ENCODE measurements at places on chromosomes 1 and 21.
A peak's percentile ranks its signal among the peaks of the same experiment; 100 is the strongest.

DNA sequence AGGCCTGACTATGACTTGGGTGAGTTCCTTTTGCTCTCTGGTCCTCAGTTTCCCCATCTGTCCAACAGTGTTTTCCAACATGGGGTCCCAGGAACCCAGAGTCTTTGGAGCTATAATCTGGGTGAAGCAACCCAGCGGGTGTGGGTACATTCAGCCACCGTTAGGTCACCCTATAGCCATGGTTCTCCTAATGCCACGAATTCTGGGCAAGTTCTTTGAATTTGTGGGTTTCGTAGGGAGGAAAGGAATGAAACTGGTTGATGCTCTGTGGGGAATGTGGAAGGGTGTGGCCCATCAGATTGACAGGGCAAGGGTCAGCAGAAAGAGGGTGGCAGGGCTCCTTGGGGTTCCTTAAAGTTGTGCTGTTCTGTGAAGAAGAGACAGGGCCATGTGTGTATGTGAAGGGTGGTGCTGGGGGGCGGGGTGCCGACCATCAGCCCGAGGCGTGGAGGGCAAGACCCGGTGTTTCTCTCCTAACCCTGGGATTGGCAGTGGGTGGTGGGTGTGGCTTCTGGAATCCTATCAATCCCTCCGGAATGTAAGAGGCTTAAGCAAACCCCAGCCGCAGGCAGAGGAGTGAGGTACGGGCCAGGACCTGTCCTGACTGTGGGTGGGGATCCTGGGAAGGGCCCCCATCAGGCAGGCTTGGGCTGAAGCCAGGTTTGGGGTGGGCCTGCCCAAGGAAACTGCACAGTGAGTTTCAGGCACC, 35.5 kb upstream of the ZNF362 start:
- peak; percentile 48 for DNase-seq

- DNase-seq: no peak
Measured at GRCh38 chr1:175566247-175566646, 177.1 kb downstream of the TNR start.

DNA sequence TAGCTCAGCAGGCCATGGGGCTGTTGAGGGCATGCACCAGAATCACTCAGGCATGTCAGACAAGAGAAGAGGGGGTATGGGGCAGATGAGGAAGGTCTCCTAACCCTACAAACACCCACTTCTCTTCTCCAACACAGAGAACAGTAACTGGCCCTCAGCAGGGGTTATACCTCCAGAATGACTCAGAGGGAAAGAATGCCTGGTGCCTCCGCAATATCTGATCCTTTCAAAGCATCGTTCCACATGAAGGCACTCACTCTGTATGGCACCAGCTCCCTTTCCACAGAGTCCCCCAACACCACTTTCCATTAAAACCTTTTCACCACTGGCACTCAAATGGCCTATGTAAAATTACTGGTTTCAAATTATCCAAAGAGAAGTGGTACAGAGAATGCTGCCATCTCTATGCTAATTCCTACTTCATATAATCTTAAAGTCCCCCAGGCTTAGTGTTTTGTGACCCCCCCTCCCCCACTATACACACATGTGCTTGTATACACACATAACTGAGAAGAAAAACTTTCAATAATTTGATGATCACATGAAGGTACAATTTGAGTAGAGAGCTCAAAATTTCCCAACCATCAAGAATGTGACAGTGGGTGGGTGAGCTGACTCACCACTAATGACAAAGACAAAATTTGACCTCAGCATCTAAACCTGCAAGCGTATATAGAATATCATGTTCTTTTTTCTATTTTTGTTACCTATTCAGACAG, 91.5 kb downstream of the SIPA1L2 start:
- peak; percentile 88 for DNase-seq

GRCh38 chr1:17735793-17736192, 19.3 kb upstream of the ACTL8 start:
- no peak for DNase-seq

DNA sequence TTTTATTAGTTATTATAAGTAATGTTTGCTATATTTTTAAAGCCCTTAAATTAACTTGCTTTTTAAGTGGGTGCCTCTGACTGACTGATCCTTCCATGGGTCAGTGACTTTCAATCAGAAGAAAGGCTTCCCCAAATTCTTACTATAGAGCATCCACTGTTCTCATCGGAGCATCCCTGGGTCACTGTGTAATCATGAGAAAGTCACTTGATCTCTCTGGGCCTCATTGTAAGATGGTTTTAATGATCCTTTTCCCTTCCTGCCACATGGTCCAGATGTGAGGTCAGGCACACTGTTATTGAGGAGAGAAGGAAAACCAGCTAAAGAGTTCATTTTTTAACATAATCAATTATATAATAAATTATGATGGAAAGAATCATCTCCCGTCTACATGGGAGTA, 11.0 kb upstream of the NBL1 start:
- no peak for DNase-seq

- no peak for DNase-seq
Measured at GRCh38 chr1:20498116-20498515, 9.8 kb downstream of the MUL1 start.

GRCh38 chr1:3417082-3417739, 37.3 kb upstream of the ARHGEF16 start:
- DNase-seq: no peak

- DNase-seq: no peak
Measured at GRCh38 chr1:153698020-153698922, 19.8 kb downstream of the NPR1 start.

- peak; percentile 39 for DNase-seq
Measured at GRCh38 chr1:207944571-207944970, 33.6 kb upstream of the CD34 start.

GRCh38 chr1:188904201-188904600, 1573.5 kb downstream of the BRINP3 start:
- peak; percentile 1 for DNase-seq

DNA sequence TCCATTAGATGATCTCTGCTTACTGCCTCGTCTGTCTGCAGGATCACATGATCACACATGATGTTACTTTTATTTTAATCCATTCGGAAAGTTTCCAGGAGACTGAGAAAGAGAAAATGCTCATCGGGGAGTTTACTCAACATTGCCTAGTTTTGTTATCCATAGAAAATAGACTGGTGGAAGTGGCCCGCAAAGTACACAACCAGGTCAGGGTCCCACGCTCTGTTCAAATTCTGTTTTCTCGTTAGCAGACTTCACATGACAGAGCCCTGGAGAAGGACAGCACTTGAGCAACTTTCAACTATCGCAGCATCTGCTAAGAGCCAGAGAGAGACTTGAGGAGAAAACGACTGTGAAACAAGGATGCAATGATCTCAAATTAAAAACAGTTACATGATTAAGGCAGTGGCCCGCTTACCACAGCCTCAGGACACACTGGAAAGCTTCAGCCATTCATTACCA, 44.2 kb downstream of the ADAMTS1 start:
- DNase-seq: no peak

- no peak for DNase-seq
Measured at GRCh38 chr21:36297938-36298572, 21.9 kb upstream of the MORC3 start.

DNA sequence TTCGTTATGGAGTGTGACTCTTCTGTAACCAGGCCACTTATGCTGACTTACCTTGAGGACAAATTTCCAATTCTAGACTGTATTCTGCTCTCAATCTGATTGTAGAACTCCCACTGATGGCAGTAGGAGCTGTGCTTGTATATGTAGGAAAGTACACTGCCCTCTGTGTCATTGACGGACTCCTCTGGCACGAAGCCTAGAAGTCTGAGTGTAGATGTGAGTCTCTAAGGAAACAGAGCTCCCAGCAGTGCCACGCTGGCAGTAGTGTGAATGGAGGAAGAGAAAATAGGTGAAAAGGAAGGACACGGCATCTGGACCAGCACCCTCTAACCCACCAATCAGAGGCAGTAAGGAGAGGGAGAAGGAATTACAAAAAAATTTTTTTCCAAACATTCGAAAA, 130.4 kb upstream of the ADGRL2 start:
- peak; percentile 96 for DNase-seq

GRCh38 chr1:111463029-111463683, 10.6 kb upstream of the C1orf162 start:
- DNase-seq: peak; percentile 44

DNA sequence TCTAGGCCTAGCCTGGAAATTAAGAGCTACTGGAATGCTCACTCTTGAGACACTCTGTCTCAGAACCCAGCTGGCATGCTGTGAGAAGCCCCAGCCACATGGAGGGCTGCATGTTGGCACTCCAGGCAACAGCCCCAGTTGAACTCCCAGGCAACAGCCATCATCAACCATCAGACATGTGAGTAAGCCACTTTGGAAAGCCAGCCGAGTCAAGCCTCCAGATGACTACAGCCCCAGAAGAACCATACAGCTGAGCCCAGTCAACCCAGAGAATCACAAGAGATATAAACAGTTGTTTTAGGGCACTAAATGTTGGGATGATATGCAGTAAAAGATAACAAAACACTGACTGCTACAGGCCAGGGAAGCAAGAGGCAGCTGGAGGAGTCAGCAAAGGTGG, 17.7 kb upstream of the MAN1C1 start:
- DNase-seq: no peak

DNA sequence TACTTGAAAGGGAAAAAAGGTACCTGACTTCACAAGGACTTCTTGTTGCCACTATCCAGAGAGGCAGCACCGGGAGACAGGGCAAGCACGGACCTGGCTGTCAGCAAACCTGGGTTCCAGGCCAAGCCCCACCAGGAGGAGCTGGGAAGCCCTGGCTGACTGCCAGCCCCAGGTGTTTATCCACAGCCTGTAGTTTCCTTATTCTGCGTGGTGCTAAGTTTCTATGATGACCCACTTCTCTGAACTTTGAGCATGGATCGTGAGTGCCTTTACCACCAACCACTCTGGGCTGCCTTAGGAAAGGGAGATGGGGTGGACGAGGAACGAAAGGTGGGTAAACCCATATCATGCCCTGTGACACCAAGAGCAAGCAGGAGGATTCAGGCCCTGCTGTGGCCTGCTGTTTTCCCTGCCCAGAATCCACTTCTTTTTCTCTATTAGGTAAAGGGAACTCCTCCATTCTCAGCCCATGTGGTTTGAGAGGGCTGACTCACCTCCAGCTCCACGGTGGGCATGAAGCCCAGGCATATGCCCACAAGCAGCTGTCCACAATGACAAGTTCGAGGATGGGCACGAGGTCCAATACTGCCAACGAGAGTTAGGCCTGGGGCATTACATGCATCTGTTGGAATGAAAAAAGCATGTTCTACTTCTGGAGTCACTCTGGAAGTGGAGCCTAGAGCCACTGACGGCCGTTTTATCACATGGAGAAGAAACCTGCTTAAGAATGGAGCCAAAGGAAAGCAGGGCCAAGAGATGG, 20.3 kb downstream of the TSPAN2 start:
- peak; percentile 91 for DNase-seq

DNA sequence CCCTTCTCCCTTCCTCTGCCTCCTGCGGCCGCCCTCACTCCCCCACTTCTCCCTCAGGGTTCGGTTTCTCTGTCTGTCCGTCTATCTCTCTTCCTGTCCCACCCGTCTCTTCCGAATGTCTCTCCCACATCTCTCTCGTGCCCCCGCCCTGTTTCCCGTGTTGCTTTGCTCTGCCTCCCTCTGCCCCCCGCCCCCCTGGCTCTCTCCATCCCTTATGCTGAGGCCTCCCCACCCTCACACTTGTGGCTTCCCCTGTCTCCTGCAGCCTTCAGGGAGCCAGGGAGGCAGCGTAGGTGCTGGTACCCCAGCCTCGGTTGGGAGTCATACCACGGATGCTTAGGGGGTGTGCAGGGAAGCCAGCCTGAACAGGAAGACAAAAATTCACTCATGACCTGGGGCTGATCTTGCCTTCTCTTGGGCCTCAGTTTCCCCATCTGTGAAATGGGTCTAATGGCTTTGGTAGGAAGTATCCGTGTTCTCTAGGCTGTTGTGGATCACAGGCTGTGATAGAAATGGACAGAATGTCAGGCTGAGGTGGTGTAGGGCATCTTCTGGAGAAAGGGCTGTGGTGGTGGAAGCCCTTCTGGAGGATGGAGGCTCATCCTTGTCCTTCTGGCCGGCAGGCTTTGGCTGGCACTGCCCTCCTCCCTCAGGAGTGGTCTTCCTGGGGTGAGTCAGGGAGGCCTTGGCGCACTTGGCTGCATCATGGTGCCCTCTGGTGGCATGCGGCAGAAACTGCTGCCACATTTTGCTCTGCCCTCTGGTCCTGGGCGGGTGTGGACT, 55.5 kb downstream of the FOXO6 start:
- DNase-seq: peak; percentile 88

DNA sequence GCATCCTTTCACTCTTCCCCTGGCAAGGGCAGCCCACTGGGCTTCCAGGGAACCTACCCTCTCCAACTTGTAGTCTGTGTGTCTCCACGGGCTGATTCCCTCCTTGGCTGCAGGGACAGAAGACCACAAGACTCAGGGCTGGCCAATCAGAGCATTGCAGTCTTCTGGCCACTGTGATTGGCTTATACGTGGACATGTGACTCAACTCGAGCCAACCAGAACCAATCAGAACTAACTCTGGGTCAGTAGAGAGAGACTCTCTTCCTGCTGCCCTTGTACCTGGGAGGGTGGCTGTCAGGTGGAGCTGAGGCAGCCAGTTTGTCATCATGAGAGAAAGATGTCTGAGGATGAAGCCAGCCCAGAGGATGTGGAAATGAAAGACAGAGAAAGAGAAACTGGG, 64.0 kb downstream of the DHRS3 start:
- peak; percentile 13 for DNase-seq

- DNase-seq: no peak
Measured at GRCh38 chr1:53558739-53559315, 99.6 kb downstream of the DMRTB1 start.

- peak; percentile 61 for DNase-seq
Measured at GRCh38 chr1:84366786-84367185, 31.5 kb upstream of the DNASE2B start.

GRCh38 chr21:45409466-45410150, 4.6 kb downstream of the COL18A1 start:
- DNase-seq: peak; percentile 28

- DNase-seq: no peak
Measured at GRCh38 chr1:24348196-24348595, 29.0 kb downstream of the GRHL3 start.

DNA sequence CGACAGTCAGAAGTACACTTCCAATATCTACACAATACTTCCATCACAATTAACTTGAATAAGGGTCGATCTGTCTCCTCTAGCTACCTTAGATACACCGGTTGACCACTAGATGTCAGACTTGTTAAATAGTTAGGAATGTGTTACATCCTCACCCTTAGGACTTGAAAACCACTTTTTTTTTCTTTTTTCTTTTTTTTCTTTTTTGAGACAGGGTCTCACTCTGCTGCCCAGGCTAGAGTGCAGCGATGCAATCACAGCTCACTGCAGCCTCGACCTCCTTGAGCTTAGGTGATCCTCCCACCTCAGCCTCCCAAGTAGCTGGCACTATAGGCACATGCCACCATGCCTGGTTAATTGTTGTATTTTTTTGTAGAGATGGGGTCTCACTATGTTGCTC, 120.4 kb upstream of the GREM2 start:
- peak; percentile 75 for DNase-seq

- no peak for DNase-seq
Measured at GRCh38 chr1:172268237-172268636, 152.2 kb upstream of the C1orf105 start.

DNA sequence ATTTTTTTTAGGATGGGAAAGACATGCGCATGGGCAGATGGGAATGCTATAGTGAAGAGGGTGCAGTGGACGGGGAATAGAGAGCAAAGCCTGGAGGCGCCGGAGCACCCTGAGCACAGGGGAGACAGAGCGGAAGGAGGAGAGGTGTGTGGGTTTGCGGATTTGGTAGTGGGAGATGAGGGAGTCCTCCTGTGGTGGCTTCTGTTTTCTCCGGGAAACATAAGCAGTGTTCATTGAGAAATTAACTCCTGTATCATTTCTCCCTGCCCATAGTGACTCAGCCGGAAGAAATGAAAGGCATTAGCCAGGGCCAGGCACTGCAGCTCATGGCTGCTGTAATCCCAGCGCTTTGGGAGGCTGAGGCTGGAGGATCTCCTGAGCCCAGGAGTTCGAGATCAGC, 4.7 kb upstream of the PTPRF start:
- DNase-seq: peak; percentile 69

Data from astrocyte of the hippocampus (primary cell).